Effector CD4-positive, alpha-beta T cell (primary cell): ENCODE measurements at places on chromosomes 7 and 10.

DNA sequence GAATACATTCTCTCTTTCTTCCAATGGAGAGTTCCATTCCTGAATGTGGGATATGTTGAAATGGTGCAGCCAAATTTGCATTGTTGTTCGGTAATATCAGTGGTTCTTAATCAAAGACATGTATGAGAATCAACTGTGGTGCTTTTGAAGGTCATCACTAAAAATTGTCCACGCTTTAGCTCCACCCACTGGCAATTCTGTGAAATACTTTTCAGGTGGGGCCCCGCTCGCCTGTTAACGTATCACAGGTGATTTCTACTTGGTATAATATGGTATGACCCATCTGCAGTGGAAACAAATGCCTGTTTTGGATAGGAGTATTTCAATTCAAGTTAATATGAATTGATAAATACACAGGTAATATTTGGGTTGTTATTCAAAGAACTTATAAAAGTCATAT lies 178.4 kb downstream of the NSUN6 start:
- no peak for DNase-seq

DNA sequence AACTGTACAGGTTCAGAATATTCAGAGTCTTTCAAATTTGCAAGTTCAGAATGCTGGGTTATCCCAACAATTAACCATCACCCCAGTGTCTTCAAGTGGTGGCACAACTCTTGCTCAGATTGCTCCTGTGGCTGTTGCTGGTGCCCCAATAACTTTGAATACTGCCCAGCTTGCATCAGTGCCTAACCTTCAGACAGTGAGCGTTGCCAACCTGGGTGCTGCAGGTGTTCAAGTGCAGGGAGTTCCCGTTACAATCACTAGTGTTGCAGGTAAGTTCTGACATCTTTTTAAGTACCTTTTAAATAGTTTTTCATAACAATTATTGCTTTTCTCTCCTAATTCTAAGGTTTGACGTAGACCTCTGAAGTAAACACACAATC lies 2.7 kb downstream of the SP4 start:
- DNase-seq, result no peak

DNA sequence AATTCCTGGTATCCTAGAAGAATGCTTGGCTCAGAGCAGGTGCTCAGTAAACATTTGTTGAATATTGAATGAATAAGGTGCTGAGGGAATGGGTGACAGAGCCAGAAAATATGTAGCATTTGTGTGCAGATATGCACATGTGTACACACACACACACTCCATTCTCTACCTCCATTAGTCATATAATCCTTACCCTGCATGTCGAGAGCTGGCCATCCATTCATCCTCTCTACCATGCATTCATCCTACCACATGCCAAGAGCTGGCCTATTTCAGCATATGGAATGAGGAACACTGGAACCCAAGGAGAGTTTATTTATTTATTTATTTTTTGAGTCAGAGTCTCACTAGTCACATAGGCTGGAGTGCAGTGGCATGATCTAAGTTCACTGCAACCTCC lies 284.8 kb downstream of the PLXNA4 start:
- no peak for DNase-seq

DNA sequence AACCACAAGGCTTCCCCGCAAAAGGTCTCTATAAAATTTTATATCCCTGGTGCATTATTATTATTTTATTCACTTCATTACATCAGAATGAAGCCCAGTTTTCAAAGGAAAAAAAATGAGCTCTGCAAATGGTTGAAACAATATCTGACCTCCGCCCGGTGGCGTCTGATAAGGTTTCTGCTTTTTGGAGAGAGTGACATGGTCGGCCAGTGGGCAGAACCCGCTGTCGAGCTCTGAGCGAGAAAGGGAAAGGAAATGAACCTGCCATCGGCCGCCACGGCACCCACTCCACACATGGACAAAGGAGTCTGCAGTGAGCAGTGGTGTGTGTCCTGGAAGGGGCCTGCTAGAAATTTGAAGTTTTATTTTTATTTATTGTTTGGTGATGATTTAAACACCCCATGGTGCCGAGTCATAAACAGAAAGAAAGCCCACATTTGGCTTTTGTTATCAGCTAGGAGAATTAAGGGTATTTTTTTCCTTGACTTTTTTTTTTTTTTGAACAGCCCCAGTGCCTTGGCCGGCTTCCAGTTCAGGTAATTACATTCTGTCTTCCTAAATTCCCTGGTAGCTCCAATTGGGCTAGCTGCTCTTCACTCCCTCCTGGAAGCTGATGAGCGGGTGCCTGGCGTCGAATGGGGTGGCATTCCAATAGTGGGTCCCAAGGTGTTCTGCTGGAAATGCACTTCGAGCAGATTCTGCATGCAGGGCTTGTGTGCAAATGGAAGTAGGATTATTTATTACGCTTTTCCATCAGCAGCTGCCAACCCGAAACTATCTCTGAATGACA lies 149.4 kb upstream of the MKI67 start:
- no peak for DNase-seq

DNA sequence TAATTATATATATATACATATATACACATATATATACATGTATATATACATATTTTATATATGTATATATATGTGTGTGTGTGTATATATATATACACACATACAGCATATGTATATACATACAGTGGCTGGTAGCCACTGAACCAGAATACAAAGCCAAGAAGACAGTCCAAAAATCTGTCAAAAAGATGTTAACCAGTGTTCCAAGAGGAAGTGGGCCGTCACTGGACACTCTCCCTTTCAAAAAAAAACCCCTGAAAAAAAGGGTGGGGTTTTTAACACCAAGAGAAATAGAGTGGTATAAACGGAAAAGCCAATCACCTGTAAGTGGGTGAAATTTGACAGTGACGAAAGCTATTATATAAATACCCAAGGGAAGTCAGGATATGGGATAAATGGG lies 31.1 kb upstream of the C1GALT1 start:
- DNase-seq, result no peak

DNA sequence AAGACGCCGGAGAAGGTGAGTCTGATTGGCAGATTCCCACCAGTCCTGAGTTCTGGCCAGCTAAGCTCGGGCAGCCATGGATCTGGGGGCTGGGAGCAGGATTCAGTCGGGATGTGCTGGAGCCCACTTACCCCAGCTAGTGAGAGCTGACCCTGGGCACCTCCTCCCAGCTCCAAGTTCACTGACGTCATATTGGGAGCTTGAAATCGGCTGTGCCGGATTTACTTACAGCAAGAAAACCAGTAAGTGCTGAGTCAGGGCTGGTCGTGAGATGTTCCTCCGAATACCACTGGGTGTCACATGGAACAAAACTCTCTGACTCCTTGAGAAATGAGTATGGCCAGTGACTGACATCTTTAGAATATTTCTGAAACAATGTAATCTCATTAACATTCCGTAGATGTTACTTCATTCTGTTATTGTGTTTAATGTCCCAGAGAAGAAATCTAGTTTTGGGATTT lies 621.2 kb downstream of the SDK1 start:
- DNase-seq, result no peak

- DNase-seq, result no peak
These were observed 24.1 kb upstream of the FAM180A start for GRCh38 chr7:135772639-135773222.

- DNase-seq, result no peak
These were observed 35.7 kb downstream of the LHPP start for GRCh38 chr10:124497196-124497881.

- no peak for DNase-seq
These were observed 42.0 kb upstream of the PPP2R2D start for GRCh38 chr10:131858583-131859340.

DNA sequence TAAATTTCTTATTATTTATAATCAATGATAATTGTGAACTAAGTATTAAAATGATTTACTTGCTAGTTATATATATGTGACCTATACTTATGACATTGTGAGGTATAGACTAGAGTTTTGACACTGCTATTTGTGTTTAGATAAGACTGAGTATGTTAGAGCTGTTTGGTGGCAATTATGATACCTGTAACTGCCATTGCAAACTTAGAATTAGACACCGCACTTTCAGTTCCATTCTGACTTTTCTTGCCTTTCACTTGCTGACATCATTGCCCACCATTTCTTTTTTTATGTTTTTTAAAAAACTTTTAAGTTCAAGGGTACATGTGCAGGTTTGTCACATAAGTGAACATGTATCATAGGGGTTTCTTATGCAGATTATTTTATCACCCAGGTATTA lies 214.5 kb downstream of the MBL2 start:
- DNase-seq, result no peak

DNA sequence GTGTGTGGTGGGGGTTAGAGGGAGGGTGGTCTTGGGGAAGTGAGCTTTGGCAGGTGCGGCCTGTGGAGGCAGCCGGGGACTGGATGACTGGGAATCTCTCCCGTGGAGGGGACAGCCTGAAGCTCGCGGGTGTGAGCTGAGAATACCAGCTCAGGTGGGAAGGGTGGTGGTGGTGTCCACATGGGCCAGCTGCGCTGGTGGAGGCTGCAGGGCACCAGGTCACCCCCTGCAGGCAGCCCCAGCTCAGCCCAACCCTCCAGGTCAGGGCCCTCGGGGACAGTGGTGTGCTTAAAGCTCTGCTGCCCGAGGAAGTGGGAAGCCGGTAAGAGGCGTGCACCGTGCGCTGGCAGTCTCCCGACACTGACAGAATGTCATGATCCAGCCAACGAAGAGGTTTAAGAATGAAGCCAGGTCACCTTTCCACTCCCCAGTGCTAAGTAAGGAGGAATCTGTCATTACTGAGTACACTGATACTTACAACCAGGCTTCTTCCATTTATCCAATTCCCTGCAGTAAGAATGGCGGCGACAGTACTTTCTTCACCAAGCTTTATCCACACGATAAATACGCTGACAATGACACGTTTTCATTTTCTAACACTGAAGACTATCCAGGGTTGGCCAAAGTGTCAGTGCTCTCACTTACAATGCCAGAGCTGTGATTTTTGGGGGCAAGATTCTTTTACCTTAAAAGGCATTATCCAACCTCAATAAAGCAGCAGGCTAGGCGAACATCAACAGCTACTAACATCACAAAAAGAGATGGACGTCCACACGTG lies 20.4 kb downstream of the BRI3 start:
- no peak for DNase-seq

DNA sequence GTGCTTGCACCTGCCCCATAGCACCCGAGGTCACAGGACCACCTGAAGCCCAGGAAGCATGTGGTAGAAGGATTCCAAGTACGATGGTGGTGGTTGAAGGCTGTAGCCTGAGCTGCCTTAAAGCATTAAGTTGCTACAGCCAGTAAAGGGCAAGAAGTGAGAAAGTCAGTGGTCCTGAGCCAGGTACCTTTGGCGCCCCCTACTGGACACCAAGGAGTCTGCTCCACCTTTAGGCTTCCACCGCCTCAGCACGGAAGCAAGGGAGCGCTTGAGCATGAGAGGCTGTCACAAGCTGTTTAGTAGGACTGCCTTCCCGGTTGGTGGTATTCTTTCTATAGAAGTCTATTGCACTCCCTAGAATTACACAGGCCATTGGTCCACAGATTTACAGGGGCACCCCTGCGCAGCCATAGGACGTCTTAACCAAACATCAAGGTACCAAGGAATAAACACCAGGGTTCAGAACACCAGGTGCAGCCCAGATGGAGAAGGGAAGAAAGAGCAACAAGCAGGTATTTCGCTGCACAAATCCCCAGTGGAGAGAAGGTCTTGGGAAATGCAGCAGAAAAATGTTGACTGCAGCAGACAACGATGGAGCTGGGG lies 2.2 kb downstream of the CRTAC1 start:
- peak; percentile 47 for DNase-seq

DNA sequence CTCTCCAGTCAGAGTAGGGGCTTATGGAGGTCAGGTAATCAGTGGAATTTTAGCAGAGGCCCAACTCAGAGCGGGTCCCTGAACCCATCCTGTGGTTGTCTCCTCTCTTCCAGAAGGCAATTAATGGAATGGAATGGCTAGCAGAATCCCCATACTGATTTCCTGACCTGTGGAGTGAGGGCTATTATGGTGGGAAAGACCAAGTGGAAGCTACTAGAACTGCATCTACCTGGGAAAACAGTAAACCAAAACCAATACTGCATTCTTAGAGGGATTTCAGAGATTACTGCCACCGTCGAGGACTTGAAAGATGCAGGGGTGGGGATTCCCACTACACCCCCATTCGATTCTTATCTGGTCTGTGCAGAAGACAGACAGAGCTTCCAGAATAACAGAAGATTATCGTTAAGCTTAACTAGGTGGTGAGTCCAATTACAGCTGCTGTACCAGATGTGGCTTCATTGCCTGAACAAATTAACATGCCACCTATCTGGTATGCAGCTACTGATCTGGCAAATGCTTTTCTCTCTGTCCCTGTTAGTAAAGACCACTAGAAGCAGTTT lies 73.2 kb downstream of the LMBR1 start:
- no peak for DNase-seq

DNA sequence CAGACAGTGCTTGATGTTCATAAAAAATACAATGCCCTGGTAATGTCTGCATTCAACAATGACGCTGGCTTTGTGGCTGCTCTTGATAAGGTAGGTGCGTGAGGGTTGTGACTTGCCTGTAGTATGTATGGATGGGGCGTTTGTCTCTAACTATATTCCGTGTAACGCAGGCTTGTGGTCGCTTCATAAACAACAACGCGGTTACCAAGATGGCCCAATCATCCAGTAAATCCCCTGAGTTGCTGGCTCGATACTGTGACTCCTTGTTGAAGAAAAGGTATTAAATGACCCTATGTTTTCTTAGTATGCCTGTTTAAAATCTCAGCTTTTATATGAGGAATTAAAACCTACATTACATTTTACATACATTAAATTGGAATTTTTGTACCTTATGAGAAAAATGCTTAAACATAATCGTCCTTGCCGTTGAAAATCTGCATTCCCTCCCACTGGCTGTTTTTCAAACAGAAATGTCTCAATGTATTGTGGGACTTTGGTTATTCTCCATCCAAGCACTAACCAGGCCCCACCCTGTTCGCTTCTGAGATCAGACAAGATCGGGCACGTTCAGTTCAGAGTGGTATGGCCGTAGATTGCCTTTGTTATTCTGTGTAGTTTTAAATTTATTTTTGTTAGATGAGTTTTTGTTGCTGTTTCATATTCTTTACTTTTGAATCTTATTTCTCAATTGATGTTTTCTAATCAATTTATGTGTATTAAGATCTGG lies 85.3 kb downstream of the CUL1 start:
- DNase-seq, result no peak
